ENCODE measurements at places on chromosomes 5 and 9. TPM values are rescaled to one million over a fixed set of nuclear protein-coding genes. Genes with fewer than 3 reads are reported as not detected.

TMEM174 gene
- not detected for total RNA-seq

FAT2 gene
- total RNA-seq: under 0.01 TPM

HTR4 gene
- not detected for total RNA-seq

TAF11L5 gene
- not detected for total RNA-seq

PCDHB14 gene
- total RNA-seq: 0.77 TPM

RASGRF2 gene
- 12.1 TPM for total RNA-seq

APC gene
- total RNA-seq: 43.7 TPM

Measured in fibroblast of lung (primary cell).